Fibroblast of skin of right quadriceps (primary cell): ENCODE measurements at places on chromosomes 1 and 21.

DNA sequence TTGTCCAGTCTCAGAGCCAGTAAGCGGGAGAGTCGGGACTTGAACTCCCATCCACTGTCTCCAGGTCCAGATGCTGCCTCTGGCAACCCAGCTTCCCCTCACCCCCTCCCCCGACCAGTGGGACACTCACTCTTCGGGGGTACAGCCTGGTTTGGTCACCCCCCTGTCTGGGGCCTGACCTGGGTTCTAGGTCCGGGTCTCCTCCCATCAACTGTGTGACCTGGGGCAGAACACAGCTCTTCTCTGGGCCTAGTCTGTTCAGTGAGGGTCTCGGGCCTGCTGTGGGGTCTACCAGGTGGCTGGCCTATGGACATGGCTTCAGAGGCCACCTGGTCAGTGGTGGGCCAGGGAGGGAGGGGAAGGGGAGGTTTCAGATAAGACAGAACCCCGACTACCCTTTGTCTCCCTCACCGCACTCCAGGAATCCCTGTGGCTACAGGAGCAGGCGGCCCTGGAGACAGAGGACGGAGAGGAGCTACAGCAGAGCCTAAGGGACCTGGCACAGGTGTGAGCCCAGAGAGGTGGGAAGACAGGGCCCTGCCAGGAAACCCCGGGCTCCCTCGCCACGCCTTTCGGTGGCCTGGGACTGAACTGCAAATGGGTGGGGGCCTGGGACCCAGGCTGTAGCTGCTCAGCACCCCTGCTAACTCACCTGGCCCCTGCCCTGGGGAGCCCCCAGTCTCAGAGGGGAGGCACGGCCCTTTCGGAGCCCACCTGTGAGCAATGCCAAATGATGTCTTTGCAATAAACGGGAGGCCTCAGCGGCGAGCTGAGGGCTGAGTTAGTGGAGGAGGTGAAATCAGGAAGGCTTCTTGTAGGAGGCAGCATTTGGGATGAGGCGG is 4.1 kb upstream of the NBPF3 start:
- no peak for DNase-seq

DNA sequence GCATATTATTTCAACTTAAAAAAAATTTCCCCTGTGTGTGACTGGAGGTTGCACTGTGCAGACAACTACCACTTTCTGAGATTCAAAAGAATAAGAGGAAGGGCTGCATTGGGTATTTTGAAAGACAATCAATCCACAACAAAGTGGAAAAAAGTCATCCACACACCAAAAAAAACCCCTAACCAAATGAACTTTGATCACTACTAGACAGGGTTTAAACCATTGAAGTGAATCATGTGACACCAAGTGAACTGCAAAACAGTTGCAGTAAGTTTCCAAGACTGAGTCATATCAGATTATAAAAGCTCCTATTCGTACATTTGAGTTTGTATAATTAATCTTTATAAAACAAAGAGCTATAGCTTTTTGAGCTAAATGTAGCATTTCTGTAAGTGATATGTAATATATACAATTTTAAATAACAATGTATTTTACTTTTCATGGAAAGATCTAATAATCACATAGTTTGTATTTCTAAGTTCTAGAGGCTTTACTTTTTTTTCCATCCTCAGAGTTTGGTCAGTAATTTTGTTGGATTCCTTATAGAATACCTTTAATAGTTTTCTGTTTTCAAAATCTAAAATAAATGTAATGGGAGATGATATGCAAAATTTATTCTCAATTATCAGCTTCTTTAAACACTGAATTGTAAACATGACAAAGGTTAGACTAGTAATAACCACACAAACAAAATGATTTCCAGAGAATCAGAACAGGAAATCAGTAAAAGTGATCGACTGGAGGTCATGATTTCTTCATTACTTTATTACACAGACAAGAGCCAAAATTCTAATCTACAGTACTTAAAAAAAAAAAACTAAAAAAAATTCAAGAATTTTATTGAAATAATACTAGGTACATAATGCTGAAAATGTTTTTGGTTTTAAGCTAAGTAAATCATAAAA is 50.5 kb upstream of the GFI1 start:
- DNase-seq: peak; percentile 8

GRCh38 chr1:200530623-200531261 is 89.8 kb downstream of the KIF14 start:
- DNase-seq: no peak

- peak; percentile 95 for DNase-seq
Observed at GRCh38 chr1:26275580-26276431, 4.1 kb upstream of the SH3BGRL3 start.

DNA sequence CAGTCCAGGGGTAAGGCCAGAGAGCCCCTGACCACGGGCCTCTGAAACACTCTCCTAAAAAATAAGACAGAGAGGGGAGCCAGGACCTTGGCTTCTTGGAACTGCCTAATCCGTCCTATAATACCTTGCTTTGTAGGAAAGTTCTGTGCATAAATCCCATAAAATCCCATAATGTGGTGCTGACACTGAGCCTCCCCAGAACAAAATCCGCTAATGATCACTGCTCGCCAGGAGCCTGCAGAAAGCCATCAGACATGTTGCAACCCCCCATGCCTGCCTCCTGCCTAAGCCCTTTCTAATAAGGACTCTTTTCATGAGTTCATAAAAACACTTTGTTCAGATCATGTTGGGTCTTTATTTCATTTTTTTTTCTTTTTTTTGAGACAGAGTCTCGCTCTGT is 9.3 kb upstream of the DHRS3 start:
- no peak for DNase-seq
